Glomerular endothelial cell (primary cell): ENCODE measurements at places on chromosomes 16 and 17.

DNA sequence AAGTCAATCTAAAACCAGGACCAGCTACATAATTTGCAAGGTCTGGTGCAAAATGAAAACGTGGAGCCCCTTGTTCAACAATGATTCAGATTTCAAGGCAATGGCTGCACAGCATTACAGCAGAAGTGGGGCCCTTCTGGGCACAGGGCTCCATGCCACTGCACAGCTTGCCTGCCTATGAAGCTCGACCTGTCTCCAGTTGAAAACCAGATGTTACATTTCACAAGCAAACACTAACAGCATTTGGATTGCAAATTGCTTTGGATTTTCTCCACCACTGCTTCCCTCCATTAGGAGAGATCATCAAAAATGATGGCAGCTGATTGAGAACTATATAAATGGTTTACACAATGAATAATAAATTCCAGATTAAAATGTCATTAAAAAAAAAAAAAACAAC is 551.4 kb upstream of the ZFHX3 start:
- DNase-seq = no peak

- DNase-seq = no peak
These were observed 23.6 kb upstream of the PRSS54 start for GRCh38 chr16:58318391-58318790.

- no peak for DNase-seq
These were observed 108.1 kb downstream of the SNX11 start for GRCh38 chr17:48215583-48216139.

DNA sequence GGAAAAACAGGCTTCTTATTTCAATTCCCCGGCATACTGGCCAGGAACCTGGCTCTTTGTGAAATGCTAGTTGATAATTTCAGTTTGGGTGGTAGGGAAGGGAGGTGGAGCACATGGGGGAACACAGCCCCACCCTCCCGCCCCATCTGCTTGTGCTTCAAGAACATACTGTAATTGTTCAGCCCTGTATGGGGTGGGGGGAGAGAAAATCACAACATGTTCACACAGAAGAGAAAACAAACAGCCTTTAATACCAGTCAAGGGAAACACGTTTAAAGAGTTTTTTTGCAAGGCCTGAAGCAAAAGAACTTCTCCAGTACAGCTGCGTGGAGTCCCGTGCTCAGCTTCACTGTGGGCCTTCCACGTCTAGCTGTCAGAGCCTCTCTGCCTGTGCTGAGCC is 59.7 kb downstream of the SHISA6 start:
- DNase-seq = no peak

- DNase-seq = no peak
These were observed 9.3 kb upstream of the VPS4A start for GRCh38 chr16:69301861-69302260.

DNA sequence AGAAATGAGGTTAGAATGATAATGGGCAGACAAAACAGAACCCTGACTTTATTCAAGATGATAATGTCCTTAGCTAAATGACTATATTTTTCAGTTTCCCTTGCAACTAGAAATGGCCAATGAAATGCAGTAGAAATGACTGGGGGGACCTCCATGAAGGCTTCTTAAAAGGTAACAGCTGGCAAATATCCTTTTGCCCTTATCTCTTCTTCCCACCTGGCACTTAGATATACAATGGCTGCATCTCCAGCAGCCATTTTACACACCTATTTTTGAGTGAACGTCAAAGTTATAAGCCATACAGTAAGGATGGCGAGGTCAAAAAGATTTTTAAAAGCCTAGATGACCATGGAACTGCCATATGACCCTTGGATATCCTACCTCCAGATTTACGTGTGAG is 39.9 kb downstream of the USP32 start:
- DNase-seq = no peak

GRCh38 chr17:8162233-8162996 is at the start of gene VAMP2:
VAMP2 (minus strand) TSS chr17:8162948; CDS start chr17:8162879, 69 bp downstream.
- DNase-seq = no peak

DNA sequence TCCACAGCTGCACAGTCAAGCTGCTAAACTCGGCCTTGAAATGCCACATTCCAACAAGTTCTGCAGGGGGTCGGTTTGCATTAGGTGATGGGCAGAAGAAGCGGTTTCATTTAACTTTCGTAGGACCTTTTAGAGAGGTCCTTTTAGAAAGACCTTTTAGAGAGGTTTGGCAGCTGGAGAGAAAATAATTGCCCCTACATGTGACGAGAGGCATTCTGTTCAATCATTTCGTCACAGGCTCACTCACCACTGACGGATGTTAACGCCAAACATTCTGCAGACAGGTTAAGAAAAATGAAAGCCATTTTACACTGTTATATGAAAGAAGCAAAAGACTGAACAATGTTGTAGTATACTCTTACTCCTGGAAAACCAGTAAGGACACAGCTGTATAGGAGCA is 76.5 kb upstream of the ZNF423 start:
- DNase-seq = no peak

DNA sequence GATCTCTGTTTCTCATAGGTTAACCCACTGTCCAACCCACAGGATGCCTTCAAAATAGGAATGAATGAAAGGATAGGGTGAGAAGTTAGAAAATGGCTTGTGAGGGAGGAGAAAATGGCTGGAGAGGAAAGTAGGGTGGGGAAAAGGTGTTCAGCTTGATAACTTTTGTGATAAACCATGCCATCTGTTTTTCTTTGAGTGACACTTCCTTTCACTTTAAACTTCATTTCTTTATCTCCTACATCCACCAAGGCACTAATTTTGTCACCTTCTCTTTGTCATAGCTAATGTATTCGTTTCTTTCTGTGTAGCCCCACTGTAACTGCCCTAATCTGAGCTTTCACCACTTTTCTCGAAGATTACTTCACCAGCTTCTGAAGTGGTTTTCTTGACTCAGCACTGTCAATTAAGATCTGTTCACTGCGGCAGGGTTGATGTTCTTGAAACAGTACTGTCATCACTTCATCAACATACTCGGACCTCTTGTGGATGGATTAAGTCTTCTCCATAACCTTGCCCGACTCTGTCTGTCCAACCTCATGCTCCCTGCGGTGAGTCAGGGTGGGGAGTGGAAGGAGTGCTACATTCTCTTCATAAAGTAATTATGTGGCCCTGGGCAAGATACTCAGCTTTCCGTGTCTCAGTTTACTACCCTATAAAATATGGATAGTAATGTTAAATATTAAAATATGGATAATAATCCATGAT is 5.5 kb upstream of the KRT10 start:
- DNase-seq = no peak

- no peak for DNase-seq
These were observed 102.7 kb downstream of the UTP18 start for GRCh38 chr17:51362811-51363585.

GRCh38 chr17:34988644-34989043 is 8.3 kb downstream of the LIG3 start:
- DNase-seq = no peak

DNA sequence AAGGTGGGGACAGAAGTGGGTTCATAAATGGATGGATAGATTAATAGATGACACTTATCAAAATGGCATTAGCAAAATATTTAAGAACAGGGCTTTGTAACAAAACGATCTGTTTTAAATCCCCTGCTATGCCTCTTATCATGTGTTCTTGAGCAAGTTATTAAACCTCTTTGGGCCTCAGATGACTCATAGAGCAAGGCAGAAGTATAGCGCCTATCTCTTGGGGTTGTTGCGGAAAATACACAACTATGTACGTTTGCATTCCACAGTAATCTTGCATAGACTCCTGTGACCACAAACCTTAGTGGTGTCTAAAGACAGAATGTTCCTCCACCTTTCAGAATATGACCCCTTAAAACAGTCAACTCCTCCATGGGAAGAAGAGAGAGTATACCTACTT is 116.8 kb downstream of the CDYL2 start:
- no peak for DNase-seq

DNA sequence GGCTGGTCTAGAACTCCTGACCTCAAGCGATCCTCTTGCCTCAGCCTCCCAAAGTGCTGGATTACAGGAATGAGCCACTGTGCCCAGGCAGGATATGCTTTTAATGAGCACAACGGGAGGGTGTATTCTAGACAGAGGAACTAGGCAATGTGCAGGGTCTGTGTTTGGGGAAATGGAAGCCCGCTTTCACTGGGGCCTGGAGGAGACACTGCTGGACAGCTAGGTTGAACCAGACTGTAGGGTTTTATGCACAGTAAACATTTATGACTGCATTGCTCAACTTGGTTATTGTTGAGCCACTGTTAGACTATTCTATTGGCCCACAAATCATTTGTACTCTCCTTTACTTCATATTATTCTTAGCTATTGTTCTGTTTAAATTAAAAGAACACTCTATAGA is 10.2 kb upstream of the SIAH1 start:
- DNase-seq = no peak
